ELF-1 (cell line): ENCODE measurements at places on chromosomes 16 and 17.

- DNase-seq: no peak
These were observed 450.3 kb downstream of the SHISA9 start for GRCh38 chr16:13351601-13352217.

GRCh38 chr16:75296606-75297005 lies 45.2 kb upstream of the BCAR1 start:
- no peak for DNase-seq

DNA sequence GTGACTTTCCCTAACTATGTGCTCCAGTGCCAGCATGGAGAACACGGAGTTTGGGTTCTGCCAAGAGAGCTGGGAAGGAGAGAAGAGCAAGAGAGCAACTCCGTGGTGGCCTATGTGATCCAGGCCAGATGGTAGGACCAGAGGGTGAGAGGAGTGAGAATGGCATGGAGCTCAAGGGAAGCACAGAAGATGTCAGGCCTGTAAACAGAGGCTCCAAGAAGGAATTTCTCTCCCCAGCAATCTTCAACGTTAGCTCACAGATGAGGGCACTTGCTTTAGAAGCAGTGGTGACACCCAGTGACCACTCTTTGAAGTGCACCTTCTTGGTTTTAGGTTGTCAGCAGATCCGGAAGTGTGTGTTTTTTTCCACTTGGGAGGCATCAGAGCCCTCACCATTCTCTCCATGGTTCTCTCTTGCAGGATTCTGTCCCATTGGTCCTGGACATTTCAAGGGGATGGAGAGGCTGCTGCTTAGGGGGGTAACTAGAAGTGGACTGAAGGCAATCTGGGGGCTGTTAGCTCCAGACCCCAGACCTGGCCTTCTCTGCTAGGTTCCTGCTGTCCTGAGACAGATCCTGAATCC lies 18.1 kb upstream of the TMEM98 start:
- DNase-seq: peak; percentile 84

DNA sequence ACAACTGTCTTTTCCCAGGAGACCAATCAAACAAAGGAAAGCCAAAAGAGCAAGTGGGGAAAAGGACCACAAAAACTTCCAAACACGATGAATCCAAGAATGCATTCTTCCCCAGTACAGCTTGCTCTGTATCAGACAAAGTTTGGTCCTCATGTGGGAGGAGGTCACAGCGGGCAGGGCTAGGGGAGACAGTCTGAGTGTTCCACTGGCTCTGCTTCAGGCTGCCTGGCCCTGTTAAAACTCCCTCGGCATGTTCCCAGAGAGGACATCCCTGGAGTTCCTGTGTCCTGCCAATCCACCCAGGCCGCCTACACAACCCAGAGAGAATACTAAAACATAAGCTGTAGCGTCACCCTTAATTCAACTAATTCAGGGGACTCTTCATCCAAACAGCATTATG lies 415.1 kb upstream of the DYNLRB2 start:
- DNase-seq: no peak

DNA sequence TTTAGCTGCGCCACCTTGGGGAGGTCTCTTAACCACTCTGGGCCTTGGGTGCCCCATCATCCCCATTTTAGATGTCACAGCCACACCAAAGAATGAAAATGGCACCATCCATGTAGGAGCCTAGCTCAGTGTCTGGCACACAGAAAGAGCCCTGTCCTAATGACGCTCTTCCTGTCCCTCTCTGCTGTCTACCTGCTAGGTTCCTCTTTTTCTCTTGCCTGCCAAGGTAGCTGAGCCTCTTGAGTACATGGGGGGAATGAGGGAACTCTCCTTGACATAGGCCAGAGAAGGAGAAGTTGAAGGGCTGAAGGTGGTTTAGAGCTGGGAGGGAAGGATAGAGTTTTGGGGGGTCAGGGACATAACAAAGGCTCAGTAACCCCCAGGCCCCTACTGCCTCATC lies 1.8 kb downstream of the RUNDC3A start:
- DNase-seq: no peak

DNA sequence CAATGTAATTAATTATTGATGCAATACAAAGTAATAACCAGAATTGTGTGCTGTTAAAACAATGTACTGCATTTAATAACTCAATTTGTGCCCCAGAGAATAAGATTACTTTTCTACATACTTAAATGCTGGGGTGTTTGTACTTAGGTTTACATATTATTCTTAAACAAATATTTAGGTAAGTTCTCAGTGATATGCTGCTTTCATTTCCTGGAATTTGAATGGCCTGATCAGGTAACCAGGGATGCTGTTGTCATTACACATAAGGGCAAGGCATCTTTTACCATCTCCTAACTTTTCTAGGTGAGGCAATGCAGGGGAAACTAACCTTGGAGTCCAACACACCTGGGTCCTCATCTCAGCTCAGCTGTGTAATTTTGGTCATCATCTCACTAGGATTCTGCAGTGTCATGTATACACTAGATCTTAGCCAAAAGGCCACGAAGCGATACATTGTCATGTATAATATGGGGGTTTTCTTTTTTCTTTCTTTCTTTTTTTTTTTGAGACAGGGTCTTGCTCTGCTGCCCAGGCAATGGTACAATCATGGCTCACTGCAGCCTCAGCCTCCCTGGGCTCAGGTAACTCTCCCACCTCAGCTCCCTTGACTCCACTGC lies 45.2 kb downstream of the MYO1D start:
- DNase-seq: no peak

- no peak for DNase-seq
These were observed 19.6 kb upstream of the COPRS start for GRCh38 chr17:31878703-31879073.

DNA sequence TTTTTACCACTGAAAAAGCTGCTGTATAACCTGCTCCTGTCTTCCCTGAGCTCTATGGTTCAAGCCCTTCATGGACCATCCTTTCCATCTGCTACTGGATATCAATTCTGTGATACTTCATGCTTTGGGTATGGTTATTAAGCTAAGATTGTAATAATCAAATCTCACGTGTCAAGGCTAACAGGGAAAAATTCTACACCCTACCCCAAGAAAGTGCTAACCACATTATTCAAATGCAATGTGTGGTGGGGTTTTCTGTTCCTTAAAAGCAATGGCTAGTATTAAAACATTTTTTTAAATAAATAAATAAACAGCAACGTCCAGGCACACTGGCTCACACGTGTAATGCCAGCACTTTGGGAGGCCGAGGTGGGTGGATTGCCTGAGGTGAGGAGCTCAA lies 65.9 kb downstream of the SPAG9 start:
- DNase-seq: no peak

GRCh38 chr16:84585467-84585866 lies 32.4 kb downstream of the COTL1 start:
- DNase-seq: no peak
